Pancreas (tissue), 10 donors: ENCODE measurements at places on chromosomes 4 and X. TPM values are rescaled to one million over a fixed set of nuclear protein-coding genes. Genes with fewer than 3 reads are reported as not detected.

GYPA gene
- total RNA-seq = not detected

MAGEA1 gene
- total RNA-seq = not detected

ATP7A gene
- 3.9 TPM for total RNA-seq

CXCL8 gene
- total RNA-seq = 3.5 TPM

SLC9B2 gene
- 4.2 TPM for total RNA-seq

EBP gene
- 21.5 TPM for total RNA-seq

ZDHHC15 gene
- 0.60 TPM for total RNA-seq

GPR82 gene
- total RNA-seq = 0.62 TPM

HDX gene
- total RNA-seq = 0.87 TPM

NEUROG2 gene
- total RNA-seq = not detected

NDST4 gene
- not detected for total RNA-seq

LDB2 gene
- 7.0 TPM for total RNA-seq

CACNA1F gene
- 0.20 TPM for total RNA-seq

KLHL13 gene
- 3.0 TPM for total RNA-seq

PAGE2 gene
- not detected for total RNA-seq

HSFX2 gene
- total RNA-seq = 0.16 TPM

PWWP3B gene
- 6.4 TPM for total RNA-seq

KDM6A gene
- total RNA-seq = 8.7 TPM

UGT8 gene
- 6.2 TPM for total RNA-seq

STPG2 gene
- 0.88 TPM for total RNA-seq

HS3ST1 gene
- total RNA-seq = 0.87 TPM

SMIM31 gene
- total RNA-seq = 4.2 TPM

NUDT9 gene
- 30.1 TPM for total RNA-seq

SERTM2 gene
- not detected for total RNA-seq

IQCM gene
- not detected for total RNA-seq

CFI gene
- 17.9 TPM for total RNA-seq

ADH1C gene
- 9.3 TPM for total RNA-seq

XKRX gene
- 0.16 TPM for total RNA-seq

YIPF7 gene
- not detected for total RNA-seq

DMRTC1B gene
- total RNA-seq = 0.92 TPM

ZCCHC18 gene
- 1.3 TPM for total RNA-seq

FGB gene
- total RNA-seq = 6.6 TPM

PNMA5 gene
- not detected for total RNA-seq

SLIT2 gene
- 9.1 TPM for total RNA-seq

HAND2 gene
- 6.7 TPM for total RNA-seq

ZFP92 gene
- 0.49 TPM for total RNA-seq

CCSER1 gene
- 6.8 TPM for total RNA-seq

OCIAD2 gene
- total RNA-seq = 32.9 TPM

MAGEA6 gene
- total RNA-seq = not detected

NMU gene
- not detected for total RNA-seq

NKX6-1 gene
- total RNA-seq = 7.5 TPM

MAGEE2 gene
- total RNA-seq = not detected

TLL1 gene
- total RNA-seq = 3.0 TPM

POU4F2 gene
- total RNA-seq = not detected

PDCL2 gene
- not detected for total RNA-seq

DNAJB14 gene
- 21.2 TPM for total RNA-seq

SATL1 gene
- total RNA-seq = not detected

CENPVL3 gene
- total RNA-seq = not detected

TMPRSS11D gene
- not detected for total RNA-seq

CSAG3 gene
- not detected for total RNA-seq

GAB3 gene
- total RNA-seq = 1.2 TPM

RASL11B gene
- 2.3 TPM for total RNA-seq

MBNL3 gene
- total RNA-seq = 10.2 TPM
